Activated CD4-positive, alpha-beta T cell treated with anti-CD3 and anti-CD28 coated beads, Interleukin-2, amount 10 ng/mL, durations not matched to agents 7 days and 5 days (primary cell): ENCODE measurements at places on chromosomes 7 and 10. TPM values are rescaled to one million over a fixed set of nuclear protein-coding genes. Genes with fewer than 3 reads are reported as not detected.

Gene LRRD1
- not detected for total RNA-seq

Gene SEMA4G
- total RNA-seq = 1.6 TPM

Gene OPN1SW
- not detected for total RNA-seq

Gene HYAL4
- 0.54 TPM for total RNA-seq

Gene CARD11
- total RNA-seq = 160 TPM

- no peak overlapping the region for H3K4me3 ChIP-seq
- no peak overlapping the region for H3K27ac ChIP-seq
- no peak for DNase-seq
- no peaks in the 10 kb centered on the region for H3K36me3 ChIP-seq
- no peaks in the 10 kb centered on the region for H3K4me1 ChIP-seq
Observed at GRCh38 chr7:46291050-46291438, 370.0 kb upstream of the IGFBP3 start.

DNA sequence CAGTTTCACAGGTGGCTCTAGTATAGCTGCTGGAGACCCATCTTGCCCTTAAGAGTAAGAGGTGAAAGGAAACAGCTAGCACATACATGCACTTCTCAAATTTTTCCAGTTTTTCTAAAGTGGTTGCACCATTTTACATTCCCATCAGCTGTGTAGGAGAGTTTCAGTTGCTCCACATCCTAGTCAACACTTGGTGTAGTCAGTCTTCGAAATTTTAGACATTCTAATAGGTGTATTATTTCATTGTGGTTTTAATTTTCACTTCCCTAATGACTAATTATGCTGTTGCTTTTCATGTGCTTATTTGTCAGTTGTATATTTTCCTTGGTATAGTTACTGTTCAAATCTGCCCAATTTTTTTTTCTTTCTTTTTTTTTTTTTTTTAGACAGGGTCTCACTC lies 9.5 kb upstream of the HACD1 start:
- DNase-seq = no peak
- no peaks in the 10 kb centered on the region for H3K4me1 ChIP-seq
- no peak overlapping the region for H3K27ac ChIP-seq
- H3K36me3 ChIP-seq = no peaks in the 10 kb centered on the region

DNA sequence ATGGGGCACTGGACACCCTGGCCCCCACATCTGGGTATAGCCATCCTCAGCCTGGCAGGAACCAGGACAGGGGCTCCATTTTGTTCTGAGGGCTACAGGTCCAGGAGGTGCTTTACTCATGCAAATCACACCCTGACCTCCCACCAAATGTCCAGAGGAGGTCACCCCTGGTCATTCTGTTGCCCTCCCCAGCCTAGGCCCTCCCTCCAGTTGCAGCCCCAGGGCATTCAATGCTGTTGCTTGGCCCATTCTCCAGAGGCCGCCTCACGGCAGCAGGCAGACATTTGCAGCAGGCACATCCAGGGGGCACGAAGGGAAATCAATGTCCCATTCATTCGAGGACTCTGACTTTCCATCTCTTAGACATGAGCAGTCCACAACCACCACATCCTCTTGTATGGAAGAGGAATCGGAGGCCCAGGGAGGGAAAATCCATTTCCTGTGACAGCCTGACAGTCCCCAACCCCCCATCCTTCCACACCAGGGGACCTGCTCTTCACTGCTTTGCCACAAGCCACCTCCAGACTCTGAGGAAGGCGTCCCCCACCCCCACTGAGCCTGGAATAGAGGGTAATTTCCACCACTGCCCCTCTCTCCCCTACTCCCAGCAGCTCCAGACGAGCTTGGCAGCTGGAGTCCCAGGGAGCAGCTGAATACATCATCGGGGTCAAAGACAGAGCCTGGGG lies 76.2 kb upstream of the UNC5B start:
- no peak overlapping the region for H3K4me3 ChIP-seq
- no peaks in the 10 kb centered on the region for H3K27me3 ChIP-seq
- H3K4me1 ChIP-seq = no peaks in the 10 kb centered on the region
- H3K36me3 ChIP-seq = no peaks in the 10 kb centered on the region

GRCh38 chr10:73797324-73798025 lies 12.1 kb downstream of the ZSWIM8 start:
- DNase-seq = no peak
- H3K27ac ChIP-seq = no peak overlapping the region
- peaks cover 43% of the 10 kb centered on the region for H3K36me3 ChIP-seq
- no peak overlapping the region for H3K4me3 ChIP-seq

DNA sequence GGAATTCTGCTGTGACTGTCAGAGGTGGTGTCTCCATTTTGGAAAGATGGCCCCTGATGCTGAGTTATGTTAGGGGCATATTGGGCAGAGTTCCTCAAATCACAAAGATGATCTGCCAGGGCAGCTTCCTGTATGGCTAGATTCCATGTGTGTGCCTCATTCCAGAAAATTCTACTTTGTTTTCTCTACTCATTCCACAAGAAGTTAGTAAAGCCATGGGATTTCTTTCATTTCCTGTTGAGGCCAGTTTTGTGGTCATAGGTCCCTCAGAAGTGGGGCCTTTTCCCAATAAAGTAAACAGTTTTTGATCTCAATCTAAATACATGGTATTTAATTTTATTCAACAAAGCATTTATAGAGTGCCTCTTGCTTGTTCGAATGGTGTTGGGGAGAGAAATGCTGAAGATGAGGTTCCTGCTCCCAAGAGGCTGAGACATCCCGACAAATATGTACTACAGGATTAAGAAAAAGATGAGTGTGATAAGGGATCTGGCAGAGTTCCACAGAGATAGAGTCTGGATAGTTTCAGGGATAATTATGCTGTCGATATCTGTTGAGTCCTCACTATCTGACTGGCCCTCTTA lies 33.0 kb downstream of the MINDY4 start:
- DNase-seq = no peak
- no peak overlapping the region for H3K27ac ChIP-seq
- no peak overlapping the region for H3K4me3 ChIP-seq
- H3K27me3 ChIP-seq = no peaks in the 10 kb centered on the region
- no peaks in the 10 kb centered on the region for H3K36me3 ChIP-seq

GRCh38 chr10:5947471-5948207 lies 29.7 kb downstream of the IL15RA start:
- peaks cover 9% of the 10 kb centered on the region for H3K4me1 ChIP-seq
- DNase-seq = no peak
- no peaks in the 10 kb centered on the region for H3K27me3 ChIP-seq
- H3K4me3 ChIP-seq = no peak overlapping the region
- H3K36me3 ChIP-seq = no peaks in the 10 kb centered on the region

DNA sequence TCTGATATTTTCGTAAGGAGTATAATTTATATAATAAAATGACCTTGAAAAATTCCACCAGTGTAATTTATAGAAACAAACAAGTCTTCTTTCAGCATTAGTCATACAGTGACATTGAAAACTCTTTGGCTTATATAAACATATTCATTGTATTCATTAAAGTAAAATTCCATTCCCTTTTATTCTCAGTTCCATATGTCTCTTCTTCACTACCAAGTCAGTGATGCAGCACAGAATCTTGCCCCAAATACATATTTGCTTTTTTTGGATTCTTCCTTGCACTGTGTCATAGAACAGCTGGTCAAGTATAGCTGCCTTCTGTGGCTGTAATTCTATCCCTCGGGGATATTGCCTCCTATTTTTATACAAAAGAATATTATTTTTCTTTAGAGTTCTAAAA lies 884.5 kb upstream of the POT1 start:
- no peaks in the 10 kb centered on the region for H3K4me1 ChIP-seq
- H3K27me3 ChIP-seq = no peaks in the 10 kb centered on the region
- H3K4me3 ChIP-seq = no peak overlapping the region
- H3K27ac ChIP-seq = no peak overlapping the region

DNA sequence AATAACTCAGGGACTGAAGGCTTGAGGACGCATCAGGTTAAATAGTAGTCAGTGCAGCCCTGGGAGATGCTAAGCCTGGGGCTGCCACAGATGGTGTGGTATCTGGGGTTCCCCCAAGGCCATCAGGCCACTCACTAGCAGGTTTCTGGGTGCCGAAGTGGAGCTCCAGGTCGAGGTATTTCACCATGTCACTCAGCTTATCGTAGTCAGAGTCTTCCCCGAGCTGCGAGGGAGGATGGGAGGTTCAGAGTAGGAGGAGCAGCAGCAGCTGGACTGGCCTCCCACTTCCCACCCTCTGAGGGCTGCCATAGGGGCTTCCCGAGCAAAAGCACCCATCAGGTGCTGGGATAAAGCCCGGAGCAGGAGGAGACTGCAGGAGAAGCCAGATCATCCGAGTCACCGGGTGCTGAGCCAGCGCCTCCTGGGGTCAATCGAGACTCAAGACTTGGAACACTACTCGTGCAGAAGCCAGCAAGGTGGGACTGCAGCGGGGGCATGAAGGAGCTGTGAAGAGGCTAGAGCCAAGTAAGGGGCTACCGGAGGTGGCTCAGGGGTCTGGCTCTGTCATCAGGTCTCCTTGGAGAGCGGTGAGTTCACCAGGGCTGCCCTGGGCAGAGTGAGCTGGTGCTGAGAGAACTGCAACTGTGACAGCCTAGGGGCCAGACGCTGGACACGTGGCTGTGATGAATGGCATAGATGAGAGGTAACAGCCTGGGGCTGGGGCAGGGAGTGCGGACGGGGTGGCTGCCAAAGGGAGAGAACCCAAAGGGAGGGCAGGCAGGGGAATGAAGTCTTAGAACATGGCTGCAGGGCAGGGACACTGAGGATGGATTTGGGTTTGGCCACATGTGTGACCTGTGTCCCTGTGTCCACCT lies 45.3 kb downstream of the GRID2IP start:
- H3K4me3 ChIP-seq = peak overlapping the region; percentile 86
- H3K4me1 ChIP-seq = peaks cover 13% of the 10 kb centered on the region
- H3K27me3 ChIP-seq = no peaks in the 10 kb centered on the region
- H3K27ac ChIP-seq = no peak overlapping the region
- H3K36me3 ChIP-seq = no peaks in the 10 kb centered on the region

DNA sequence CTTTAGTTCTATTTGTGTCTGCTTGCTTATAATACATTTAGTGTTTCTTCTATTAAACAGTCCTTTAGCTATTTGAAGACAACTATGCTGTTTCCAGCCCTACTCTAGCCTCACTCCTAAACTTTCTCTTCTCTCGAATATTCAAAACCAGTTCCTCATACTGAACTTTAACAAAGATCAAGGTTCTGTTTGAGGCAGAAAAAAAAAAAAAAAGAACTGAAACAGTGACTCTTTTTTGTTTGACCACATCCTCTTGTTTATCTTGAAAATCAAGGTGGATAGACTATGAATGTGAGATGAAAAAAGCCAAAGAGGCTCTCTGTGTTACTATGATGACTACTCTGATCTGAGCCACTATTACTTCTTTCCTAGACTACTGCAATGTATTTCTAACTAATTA lies 154.3 kb downstream of the ZNF365 start:
- peak overlapping the region; percentile 3 for H3K4me3 ChIP-seq
- H3K27me3 ChIP-seq = peaks cover 7% of the 10 kb centered on the region
- no peak for DNase-seq
- H3K36me3 ChIP-seq = peaks cover 45% of the 10 kb centered on the region

- no peak overlapping the region for H3K27ac ChIP-seq
- peaks cover 53% of the 10 kb centered on the region for H3K4me1 ChIP-seq
- H3K27me3 ChIP-seq = no peaks in the 10 kb centered on the region
Observed at GRCh38 chr7:55546814-55547213, 25.5 kb downstream of the VOPP1 start.

DNA sequence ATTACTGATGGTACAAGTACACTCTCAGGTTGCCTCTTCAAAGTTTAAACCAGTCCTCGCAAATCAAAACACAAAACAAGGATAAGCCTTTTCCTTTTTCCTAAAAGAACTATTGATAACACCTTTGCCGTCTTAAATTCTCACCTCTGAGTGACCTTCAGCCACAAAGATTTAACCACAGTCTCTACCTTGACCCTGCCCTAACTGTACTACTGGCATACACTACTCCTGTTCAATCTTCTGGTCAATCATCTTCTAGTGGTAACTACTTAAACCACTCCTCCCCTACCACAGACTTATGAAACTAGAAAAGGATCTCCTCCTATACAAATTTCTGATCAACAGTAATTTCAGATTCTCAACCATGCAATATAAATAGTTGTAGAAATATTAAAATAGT lies 15.1 kb downstream of the UPF2 start:
- peaks cover 46% of the 10 kb centered on the region for H3K36me3 ChIP-seq
- H3K4me3 ChIP-seq = no peak overlapping the region
- peaks cover 33% of the 10 kb centered on the region for H3K4me1 ChIP-seq
- DNase-seq = no peak
- no peak overlapping the region for H3K27ac ChIP-seq

- no peaks in the 10 kb centered on the region for H3K36me3 ChIP-seq
- no peaks in the 10 kb centered on the region for H3K27me3 ChIP-seq
- no peak overlapping the region for H3K4me3 ChIP-seq
- no peak overlapping the region for H3K27ac ChIP-seq
Observed at GRCh38 chr7:81159402-81159801, 240.6 kb upstream of the SEMA3C start.

- no peak for DNase-seq
- H3K27me3 ChIP-seq = no peaks in the 10 kb centered on the region
- no peak overlapping the region for H3K4me3 ChIP-seq
- H3K27ac ChIP-seq = no peak overlapping the region
Observed at GRCh38 chr7:121909716-121910345, 36.9 kb downstream of the PTPRZ1 start.

DNA sequence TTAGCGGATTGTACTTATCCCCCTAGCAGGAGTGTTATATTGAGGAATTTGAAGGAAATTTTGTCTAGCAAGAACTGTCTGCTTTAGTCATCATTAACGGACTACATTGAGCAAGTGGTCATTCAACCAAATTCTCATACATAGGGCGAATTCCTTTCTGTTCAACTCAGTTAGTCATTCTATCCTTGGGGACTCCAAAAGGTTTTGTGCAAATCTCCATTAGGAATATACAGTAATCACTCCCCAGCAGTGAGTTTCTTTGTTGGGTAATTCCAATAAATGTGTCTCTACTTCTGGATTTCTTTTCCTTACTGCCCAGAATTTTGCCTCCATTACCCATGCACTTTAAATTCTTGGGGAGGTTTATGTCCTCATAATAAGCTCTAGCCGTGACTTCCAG lies 51.1 kb downstream of the EPDR1 start:
- no peaks in the 10 kb centered on the region for H3K36me3 ChIP-seq
- H3K27me3 ChIP-seq = no peaks in the 10 kb centered on the region
- no peak overlapping the region for H3K4me3 ChIP-seq
- H3K4me1 ChIP-seq = no peaks in the 10 kb centered on the region

DNA sequence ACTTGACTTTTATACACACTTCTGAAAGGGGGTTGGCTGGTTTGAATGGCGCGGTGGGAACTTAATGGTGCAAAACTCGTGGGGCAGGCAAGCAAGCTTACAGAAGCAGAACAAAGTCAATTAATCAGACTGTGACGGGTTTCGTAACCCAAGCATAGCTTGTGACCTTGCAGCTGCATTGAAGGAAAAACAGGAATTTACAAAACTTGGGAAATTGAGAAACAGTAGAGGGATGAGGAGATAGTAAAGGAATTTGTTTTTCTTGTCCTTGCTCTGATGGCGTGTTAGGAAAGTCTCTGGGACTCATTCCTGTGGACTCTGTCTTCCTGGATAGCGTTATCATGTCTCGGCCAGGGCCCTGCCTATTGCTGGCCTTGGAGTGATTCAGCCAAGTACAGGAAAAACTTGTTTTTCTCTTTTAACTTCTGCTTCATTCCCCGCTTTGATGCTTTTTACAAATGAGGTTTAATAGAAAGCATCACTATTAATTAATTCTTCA lies 220.0 kb upstream of the KCND2 start:
- H3K27me3 ChIP-seq = no peaks in the 10 kb centered on the region
- H3K4me3 ChIP-seq = no peak overlapping the region
- H3K36me3 ChIP-seq = no peaks in the 10 kb centered on the region
- no peak for DNase-seq
- no peaks in the 10 kb centered on the region for H3K4me1 ChIP-seq
- H3K27ac ChIP-seq = no peak overlapping the region
